Ovary (tissue), 10 donors: ENCODE measurements at places on chromosomes 7 and 10. TPM values are rescaled to one million over a fixed set of nuclear protein-coding genes. Genes with fewer than 3 reads are reported as not detected.

Gene ZC3HAV1L
- 21.3 TPM for total RNA-seq

Gene ARHGAP22
- total RNA-seq: 4.4 TPM

Gene TFPI2
- total RNA-seq: 47.2 TPM

Gene HOXA7
- total RNA-seq: 1.4 TPM

Gene VAX1
- not detected for total RNA-seq

DNA sequence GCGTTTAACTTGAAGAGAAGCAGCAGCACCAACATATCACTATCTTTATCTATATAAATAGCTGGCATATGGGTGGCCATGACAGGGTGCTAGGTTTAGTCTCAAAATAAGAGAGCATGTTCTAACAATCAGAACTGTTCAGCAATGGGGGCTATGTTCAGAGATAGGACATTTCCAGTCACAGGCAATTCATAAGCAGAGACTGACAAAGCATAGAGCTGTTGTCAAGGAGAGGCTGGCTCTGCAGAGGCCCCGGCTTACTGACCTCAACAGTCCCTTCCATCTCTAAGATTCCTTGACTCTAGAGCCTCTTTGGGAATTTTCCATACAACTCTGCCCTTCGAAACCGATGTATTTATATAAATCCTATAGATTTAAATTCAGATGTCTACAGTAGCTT lies 17.2 kb downstream of the ANK3 start:
- DNase-seq: no peak

DNA sequence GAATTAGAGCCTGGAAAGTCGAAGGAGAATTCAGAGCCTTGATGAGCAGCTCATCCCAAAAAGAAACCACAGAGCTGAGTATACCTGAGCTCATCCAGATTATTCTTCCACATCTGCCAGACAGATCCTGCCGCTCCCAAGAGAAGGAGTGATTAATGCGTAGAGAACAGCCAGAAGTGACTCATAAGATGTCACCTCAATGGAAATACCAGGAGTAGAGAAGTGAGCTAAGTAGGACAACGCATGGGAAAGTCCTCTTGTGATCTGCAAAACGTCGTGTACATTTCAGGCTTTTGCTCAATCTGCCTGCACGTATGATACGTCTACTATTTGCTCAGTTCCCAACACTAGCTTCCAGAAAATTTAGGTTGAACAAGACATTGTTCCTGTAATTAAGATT lies 230.5 kb upstream of the AUTS2 start:
- DNase-seq: no peak
